Cardiac fibroblast (primary cell): ENCODE measurements at places on chromosomes 5 and 9.

GRCh38 chr9:78112406-78112805 is 80.8 kb upstream of the GNAQ start:
- DNase-seq: no peak

DNA sequence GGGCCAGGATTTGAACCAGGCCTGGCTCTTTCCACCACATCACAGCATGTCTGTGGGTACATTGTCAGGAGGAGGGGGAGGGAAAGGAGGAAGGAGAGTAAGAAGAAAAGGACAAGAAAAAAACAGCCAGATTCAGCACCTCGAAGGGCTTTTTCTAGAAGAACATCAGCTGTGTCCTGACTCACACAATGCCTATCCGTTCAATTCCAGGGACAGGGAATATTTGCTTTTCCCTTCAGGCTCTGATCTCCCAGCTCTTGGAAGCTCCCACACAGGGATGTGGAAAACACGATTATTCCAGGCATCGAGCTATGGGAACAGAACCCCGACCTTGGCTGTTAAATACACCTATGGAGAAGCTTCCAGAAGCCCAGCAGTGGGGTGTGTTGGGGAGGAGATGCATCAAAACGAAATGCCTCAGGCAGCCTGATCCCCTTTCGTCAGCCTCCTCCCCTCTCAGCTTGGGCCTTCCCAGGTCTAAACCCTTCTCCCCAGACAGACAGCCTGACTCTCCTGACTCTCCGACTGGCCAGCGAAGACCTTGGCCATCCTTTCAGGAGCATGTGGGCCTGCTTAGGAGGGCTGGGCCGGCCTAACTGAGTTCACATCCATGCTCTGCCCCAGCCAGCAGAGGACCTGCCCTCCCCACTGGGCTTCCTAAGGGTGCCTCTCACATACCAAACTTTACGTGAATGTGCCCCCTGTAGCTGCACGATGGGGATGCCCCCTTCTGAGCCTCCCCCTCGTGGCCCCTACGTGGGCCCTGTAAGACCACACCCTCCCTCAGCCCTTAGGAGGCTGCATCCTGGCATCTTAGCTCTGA is 54.4 kb downstream of the NEURL1B start:
- DNase-seq: no peak

- peak; percentile 19 for DNase-seq
Measured at GRCh38 chr9:114031948-114032840, 45.9 kb downstream of the AMBP start.

DNA sequence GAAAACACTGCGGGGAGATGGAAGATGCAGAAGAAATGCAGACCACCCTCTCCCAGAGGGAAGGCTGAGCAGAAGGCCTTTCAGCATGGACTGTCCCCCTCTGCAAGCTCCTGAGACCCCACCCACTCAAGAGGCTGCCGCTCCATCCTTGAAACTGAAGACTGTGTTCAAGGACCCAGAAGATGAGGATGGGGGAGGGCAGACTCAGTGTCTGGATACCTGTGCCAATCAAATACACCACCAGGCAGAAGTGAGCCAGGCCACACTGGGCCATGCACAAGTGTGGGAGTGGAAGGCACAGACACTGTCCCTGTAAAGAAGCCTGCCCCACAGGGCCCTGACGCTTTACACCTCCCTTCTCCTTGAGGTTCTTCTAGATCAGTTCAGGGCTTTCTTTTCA is 40.0 kb upstream of the IPPK start:
- DNase-seq: no peak

GRCh38 chr9:125932012-125932411 is 184.8 kb downstream of the PBX3 start:
- DNase-seq: peak; percentile 97

DNA sequence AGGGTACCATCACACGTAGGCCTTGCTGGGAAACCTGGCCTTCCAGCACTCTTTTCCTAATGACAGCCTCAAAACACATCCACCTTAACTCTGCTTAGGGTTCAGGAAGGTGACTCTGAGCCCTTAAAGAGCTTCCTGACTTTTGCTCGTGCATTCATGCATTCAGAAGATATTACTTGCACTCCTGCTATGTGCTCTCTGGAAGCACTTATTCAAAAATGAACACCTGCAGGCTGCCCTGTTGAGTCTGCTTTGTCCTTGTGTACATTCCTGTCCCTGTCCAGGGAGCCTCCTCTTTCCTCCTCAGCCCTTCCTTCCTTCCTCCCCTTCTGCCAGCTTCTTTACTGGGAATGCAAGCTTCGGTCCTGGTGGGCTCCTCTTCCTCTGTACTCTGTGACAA is 61.5 kb downstream of the SPRY4 start:
- DNase-seq: no peak
